ENCODE measurements at places on chromosomes 12 and 14.

GRCh38 chr12:68514807-68515411 is 95.8 kb upstream of the RAP1B start:
- no peak for DNase-seq

DNA sequence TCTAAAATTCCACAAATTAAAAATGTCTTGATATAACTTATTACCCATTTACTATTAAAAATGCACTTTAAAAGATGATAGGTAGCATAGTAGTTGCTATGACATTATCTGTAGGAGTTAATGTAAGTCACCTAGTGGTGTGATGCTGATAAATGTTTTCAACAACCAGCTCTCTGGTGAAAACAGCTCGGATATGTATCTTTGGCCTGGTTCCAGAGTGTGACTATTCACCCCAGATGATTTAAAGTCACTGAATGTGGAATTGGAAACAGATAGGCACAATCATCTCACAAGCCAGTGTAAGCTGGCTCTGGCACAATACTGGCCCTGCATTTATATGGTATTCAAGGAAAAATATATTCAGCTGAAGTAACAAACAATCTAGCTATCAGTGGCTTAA is 9.2 kb upstream of the CCDC196 start:
- no peak for DNase-seq

- no peak for DNase-seq
Measured at GRCh38 chr14:20179880-20180279, 10.8 kb upstream of the OR11G2 start.

GRCh38 chr12:23349564-23349963 is 599.9 kb downstream of the SOX5 start:
- no peak for DNase-seq

- DNase-seq = peak; percentile 15
Measured at GRCh38 chr12:110785240-110785639, 42.5 kb upstream of the PPP1CC start.

GRCh38 chr14:104266631-104267575 is 128.5 kb downstream of the KIF26A start:
- DNase-seq = no peak

DNA sequence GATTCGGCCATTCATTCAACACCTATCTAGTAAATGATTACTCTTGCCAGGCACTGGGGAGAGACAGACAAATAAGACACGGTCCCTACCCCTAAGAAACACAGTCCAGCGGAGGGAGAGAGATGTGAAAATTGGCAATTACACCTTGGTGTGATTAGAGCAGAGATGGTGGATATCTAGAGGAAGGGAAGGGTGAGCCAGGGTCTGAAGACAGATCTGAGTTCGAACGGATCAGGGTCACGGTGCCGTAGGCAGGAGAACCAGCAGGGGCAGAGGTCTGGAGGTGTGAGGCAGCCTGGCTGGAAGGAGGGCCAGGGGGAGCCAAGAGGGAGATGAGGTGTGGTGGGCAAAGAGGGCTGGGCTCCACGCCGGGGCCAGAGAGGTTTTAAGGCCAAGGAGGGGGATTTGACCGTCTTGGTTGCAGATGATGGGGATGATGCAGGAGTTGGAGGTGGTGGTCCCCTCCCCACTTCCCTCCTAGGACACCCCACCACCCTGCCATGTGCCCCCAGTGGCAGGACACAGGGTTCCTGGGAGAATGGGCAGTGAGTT is 27.1 kb downstream of the FAM222A start:
- DNase-seq = no peak

Measured in NCI-H524 (cell line).